Fibroblast of skin of right biceps (primary cell): ENCODE measurements at places on chromosomes 4 and X.

- no peak for DNase-seq
Observed at GRCh38 chr4:181146051-181146450, 1097.2 kb upstream of the TENM3 start.

DNA sequence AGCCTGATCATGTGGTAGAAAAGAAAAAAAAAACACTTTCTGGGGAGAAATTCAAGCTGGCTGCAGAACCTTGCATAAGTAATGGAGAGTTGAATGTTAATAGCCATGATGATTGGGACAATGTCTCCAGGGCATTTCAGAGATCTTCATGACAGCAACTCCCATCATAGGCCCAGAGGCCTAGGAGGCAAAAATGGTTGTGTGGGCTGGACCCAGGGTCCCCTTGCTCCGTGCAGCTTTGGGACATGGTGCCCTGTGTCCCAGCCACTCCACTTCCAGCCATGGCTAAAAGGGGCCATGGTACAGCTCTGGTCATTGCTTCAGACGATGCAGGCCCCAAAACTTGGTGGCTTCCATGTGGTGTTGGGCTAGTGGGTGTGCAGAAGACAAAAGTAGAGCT is 1170.9 kb downstream of the C4orf33 start:
- DNase-seq, result no peak

DNA sequence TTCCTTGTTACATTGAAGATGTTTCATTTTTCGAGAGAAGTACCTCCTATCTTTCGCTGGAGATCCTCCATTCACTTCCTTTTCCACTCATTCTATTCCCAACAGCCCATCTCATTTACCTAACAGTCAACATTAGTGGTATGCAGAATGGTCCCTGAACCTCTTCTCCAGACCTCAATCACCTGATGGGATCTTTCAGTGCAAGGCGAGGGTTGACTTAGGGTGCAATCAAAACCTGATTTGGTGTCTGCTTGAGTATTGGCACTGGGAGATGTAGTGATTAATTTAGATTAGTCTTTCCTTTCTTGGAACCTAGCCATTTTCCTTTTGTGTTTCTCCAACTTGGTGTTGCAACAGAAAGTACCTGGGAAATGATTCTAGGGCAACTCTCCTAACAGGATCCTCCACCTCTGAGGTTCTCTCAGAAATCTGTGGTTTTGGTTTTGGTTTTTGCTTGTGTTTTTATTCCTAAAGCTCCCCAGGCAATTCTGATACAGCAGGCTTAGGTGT is 18.4 kb downstream of the DDX3X start:
- DNase-seq, result no peak

DNA sequence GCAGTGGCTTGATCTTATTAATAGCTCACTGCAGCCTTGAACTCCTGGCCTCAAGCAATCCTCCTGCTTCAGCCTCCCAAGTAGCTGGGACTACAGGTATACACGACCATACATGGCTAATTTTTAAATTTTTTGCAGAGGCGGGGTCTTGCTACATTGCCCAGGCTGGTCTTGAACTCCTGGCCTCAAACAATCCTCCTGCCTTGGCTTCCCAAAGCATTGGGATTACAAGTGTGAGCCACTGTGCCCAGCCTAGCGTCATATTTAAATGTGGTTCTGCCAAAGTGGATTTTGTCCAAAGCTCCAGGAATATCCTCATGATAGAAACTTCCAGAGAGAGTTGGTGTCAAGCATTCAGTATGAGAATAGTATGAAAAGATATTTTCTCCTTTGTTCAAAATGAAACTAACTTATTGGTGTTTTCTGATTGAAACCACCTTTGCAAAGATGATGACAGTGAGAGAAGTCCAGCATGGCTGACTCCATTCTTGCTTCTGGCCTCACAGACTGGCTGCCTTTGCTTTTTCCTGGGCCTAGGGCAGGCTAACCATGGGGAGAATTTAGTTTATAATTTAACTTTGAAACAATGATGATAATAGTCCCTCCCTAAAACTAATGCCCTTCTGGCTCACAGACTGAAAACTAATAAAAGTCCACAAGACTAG is 129.0 kb downstream of the C4orf51 start:
- DNase-seq, result no peak

- no peak for DNase-seq
Observed at GRCh38 chrX:8724300-8724699, 7.6 kb downstream of the ANOS1 start.

DNA sequence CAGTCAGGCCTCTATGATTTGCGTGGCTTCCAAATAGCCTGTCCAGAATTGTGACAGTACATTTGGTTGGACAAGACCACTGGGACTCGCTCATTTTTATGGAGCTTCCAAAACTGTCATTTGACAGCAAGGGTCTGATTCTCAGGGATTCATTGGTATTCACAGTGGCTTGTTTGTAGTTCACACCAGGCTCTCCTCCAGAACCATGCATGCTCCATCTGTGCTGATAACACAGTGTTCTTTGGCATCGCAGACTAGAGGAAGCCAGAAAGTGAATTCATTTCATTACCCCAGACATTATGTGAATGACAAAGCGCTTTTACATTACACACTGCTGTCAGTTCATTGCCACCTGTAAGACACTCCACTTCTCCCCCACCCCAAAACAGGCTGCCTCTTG is 208.3 kb downstream of the ARHGAP10 start:
- no peak for DNase-seq

DNA sequence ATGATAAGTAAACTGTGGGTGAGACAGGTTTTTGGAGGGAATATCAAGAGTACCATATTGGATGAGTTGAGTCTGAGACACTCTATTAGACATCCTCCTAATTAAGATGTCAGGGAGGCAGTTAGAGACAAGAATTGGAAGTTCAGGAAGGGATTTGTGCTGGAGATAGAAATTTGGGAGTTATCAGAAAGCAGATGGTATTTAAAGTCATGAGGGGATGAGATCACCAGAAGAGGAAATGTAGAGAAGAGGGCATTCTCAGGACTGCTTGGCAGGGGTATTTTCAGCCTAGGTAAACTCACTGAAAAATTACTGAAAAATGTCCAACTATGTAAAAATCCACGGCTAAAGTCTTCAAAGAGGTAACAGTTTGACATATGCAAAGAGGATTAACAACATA is 161.6 kb upstream of the PGRMC2 start:
- no peak for DNase-seq

DNA sequence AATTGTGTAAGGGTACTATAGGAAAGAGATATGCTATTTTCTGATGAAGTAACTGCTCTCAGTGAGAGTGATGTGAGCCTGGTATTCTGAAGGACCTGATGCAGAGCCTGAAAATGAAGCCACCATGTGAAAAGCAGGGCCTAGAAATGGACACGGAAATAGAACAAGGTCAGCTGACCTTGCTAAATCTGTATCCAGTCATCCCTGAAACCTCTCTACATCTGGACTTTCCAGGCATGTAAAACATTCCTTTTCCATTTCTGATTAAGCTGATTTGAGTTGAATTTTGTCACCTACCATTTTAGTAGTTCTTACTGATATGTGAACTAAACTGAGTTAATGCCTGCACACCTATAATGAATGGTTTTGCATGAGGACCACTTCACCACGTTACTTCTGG is 72.4 kb upstream of the NEIL3 start:
- no peak for DNase-seq
